Activated B cell treated with CpG ODN at 0.5 μM for 24 hours (primary cell): ENCODE measurements at places on chromosomes 5 and 9. TPM values are rescaled to one million over a fixed set of nuclear protein-coding genes. Genes with fewer than 3 reads are reported as not detected.

The SPINK13 gene
- total RNA-seq, result not detected in 2 replicates

The MED10 gene
- 45.0 and 47.7 TPM in 2 replicates for total RNA-seq

The ZNF879 gene
- 8.2 and 9.4 TPM in 2 replicates for total RNA-seq

The FAT2 gene
- total RNA-seq, result 0.02 TPM in 2 replicates

The SPINK4 gene
- total RNA-seq, result not detected in 2 replicates

The HMGXB3 gene
- total RNA-seq, result 28.5 and 36.8 TPM in 2 replicates

The DMRT3 gene
- not detected in 2 replicates for total RNA-seq

The SLC45A2 gene
- not detected in 2 replicates for total RNA-seq

The NOXA1 gene
- total RNA-seq, result 2.6 and 3.9 TPM in 2 replicates

The LECT2 gene
- total RNA-seq, result not detected in 2 replicates

The PCDHA9 gene
- not detected in 2 replicates for total RNA-seq

The ARID3C gene
- total RNA-seq, result not detected in 2 replicates

The EIF4E1B gene
- not detected in 2 replicates for total RNA-seq

The TMEM215 gene
- total RNA-seq, result not detected in 2 replicates

The SCAMP1 gene
- total RNA-seq, result 8.5 and 9.6 TPM in 2 replicates

The SERINC5 gene
- total RNA-seq, result 4.4 and 5.3 TPM in 2 replicates

The IL11RA gene
- total RNA-seq, result 11.2 and 18.8 TPM in 2 replicates

The SURF1 gene
- total RNA-seq, result 33.6 and 38.9 TPM in 2 replicates

The PCDHB2 gene
- not detected in 2 replicates for total RNA-seq

The PIGO gene
- 30.4 and 34.1 TPM in 2 replicates for total RNA-seq

The ANKRD18A gene
- not detected in 2 replicates for total RNA-seq

The TRIM41 gene
- 34.9 and 39.6 TPM in 2 replicates for total RNA-seq

The GABRA1 gene
- total RNA-seq, result not detected in 2 replicates

The OTULIN gene
- total RNA-seq, result 94.0 and 96.5 TPM in 2 replicates

The SLC34A3 gene
- total RNA-seq, result not detected in 2 replicates

The CORO2A gene
- 0.59 and 0.78 TPM in 2 replicates for total RNA-seq

The MLANA gene
- not detected in 2 replicates for total RNA-seq

The ZNF366 gene
- total RNA-seq, result not detected in 2 replicates

The GFRA3 gene
- not detected in 2 replicates for total RNA-seq

The OBP2A gene
- not detected in 2 replicates for total RNA-seq

The SHC3 gene
- not detected in 2 replicates for total RNA-seq

The TNFSF15 gene
- total RNA-seq, result 0.10 and 0.22 TPM in 2 replicates

The HSPA5 gene
- total RNA-seq, result 118 and 119 TPM in 2 replicates

The FOXD4L6 gene
- total RNA-seq, result not detected in 2 replicates

The PDE6A gene
- total RNA-seq, result not detected in 2 replicates

The IFNA13 gene
- total RNA-seq, result not detected in 2 replicates

The PCDHB14 gene
- total RNA-seq, result 0.11 TPM in 1 of 2 replicates, not detected in the other

The INSL6 gene
- total RNA-seq, result not detected in 2 replicates

The CDKN2A gene
- total RNA-seq, result 6.7 and 8.5 TPM in 2 replicates

The PCDHGB4 gene
- 0.91 and 1.2 TPM in 2 replicates for total RNA-seq

The CTSL gene
- total RNA-seq, result 0.29 and 0.49 TPM in 2 replicates
